ENCODE measurements at places on chromosomes 11 and 22.

- DNase-seq = peak; percentile 19
These were observed 781 bp downstream of the NECTIN1 start for GRCh38 chr11:119728211-119728626.

- peak; percentile 39 for DNase-seq
These were observed 1.7 kb upstream of the CALCA start for GRCh38 chr11:14973621-14974514.

DNA sequence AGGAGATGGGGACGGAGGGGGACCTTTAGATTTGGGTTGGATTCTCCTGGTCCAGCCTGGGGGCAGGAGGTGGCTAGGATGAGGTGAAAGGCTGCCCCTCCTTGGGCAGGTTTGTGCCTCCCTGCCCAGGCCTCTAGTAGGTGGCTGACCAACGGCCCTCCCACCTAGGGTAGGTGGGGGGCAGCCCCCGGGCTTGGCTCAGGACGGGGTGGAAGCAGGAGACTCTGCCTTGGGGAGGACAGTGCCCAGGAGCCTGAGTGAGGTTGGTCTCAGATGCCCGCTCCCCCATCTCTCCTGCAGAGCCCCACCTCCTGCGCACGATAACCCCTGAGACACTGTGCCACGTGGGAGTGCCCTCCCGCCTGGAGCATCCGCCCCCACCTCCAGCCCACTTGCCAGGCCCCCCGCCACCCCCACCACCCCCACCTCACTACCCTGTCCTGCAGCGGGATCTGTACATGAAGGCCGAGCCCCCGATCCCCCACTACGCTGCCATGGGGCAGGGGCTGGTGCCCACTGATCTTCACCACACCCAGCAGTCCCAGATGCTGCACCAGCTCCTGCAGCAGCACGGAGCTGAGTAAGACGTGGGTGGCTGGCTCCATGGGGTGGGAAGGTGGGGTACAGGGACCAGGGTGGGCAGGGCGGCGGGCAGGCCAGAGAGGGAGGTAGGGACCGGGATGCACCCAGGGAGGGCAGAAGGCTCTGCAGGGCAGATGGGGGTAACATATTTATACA lies 17.7 kb downstream of the MYRF start:
- no peak for DNase-seq

- DNase-seq = no peak
These were observed 21.0 kb downstream of the OR5M11 start for GRCh38 chr11:56522008-56522407.

GRCh38 chr22:38474003-38474607 lies 6.2 kb downstream of the KDELR3 start:
- DNase-seq = no peak

DNA sequence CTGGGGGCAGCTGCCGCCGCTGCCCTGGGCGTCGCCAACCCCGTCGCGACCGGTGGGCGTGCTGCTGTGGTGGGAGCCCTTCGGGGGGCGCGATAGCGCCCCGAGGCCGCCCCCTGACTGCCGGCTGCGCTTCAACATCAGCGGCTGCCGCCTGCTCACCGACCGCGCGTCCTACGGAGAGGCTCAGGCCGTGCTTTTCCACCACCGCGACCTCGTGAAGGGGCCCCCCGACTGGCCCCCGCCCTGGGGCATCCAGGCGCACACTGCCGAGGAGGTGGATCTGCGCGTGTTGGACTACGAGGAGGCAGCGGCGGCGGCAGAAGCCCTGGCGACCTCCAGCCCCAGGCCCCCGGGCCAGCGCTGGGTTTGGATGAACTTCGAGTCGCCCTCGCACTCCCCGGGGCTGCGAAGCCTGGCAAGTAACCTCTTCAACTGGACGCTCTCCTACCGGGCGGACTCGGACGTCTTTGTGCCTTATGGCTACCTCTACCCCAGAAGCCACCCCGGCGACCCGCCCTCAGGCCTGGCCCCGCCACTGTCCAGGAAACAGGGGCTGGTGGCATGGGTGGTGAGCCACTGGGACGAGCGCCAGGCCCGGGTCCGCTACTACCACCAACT lies 1.0 kb downstream of the FUT4 start:
- DNase-seq = no peak

GRCh38 chr11:57426929-57427726 lies at the start of gene SLC43A3:
Gene SLC43A3 (minus strand): TSS chr11:57427121. CDS start chr11:57426172, 949 bp downstream.
- peak; percentile 84 for DNase-seq

DNA sequence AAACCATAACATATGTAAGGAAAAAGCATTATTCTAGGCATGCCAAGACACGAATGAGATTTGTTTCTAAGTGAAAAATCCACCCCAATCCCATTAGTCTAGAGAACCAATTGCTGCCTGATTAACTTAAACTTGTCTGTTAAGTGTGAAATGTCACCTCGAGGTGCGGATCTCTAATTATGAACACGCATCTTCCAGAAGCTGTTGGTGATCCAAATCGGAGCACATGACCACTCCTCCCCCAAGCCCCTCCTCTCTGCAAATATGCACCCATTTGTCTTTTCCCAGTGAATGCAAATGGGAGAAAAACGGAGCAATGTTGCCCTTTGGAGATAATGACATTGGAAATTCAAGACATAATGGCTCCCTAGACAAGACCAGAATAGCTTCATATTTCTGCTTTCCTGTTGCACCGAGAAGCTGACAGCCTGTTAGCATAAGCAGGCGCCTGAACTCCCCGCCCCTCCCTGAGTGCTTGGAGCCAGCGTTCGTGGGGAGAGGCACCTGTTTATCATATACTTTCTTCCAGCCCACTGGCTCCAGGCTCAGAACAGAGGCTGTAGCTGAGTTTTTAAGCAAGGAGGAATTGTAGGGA lies 6.0 kb upstream of the FXYD6 start:
- no peak for DNase-seq

- no peak for DNase-seq
These were observed 18.1 kb downstream of the TRMU start for GRCh38 chr22:46353483-46354105.

DNA sequence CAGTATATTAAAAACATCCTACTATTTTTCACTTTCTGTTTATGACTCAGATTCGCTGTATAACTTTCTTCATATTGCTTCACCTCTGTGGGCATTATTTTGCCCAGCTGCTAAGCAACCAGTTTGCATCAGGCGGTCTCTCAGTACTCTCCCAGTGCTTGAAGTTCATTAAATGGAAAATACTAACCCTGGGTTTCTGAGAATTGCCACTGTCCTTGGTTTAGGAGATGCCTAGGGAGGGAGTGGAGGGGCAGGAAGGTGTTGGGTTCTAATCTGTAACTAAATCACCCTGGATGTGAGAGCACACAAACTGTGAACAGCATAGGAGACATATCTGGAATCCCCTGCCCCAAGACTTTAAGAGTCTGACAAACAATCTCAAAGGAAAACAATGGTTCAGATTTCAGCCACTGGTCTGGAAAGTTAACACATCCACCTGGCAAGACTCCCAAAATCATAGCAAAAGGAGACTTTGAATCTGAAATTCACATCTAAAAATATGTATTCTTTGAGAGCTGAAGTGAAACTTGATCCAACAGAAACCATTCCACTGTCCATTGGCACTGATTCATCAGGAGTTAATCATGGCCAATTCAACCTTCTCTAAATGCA lies 540.0 kb downstream of the SOX6 start:
- DNase-seq = no peak

- DNase-seq = no peak
These were observed 175.1 kb downstream of the LRRC4C start for GRCh38 chr11:41284354-41284753.

GRCh38 chr11:102560555-102561011 lies 30.0 kb upstream of the MMP7 start:
- DNase-seq = no peak

GRCh38 chr11:46888636-46889035 lies 29.7 kb downstream of the LRP4 start:
- DNase-seq = no peak

DNA sequence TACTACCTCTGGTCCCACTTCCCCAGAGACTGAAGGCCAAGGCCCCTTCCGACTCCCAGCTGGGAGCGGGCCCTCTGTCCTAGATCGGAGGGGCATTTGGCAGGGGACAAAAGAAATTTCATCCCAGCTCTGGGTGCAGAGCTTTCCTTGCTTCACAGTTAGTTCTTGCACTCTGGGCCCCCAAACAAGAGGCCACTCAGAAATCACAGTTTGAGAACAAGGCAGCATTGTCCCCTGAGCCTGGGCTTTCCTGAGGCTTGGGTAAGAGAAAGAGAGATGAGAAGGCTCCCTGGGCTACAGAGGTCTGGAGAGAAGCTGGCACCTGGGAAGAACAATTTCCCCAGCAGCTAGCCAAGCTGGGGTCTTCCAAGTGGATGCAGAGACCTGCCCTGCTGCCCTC lies 71.8 kb upstream of the NCAM1 start:
- no peak for DNase-seq

GRCh38 chr22:19687561-19688300 lies 26.6 kb upstream of the SEPTIN5 start:
- no peak for DNase-seq

- DNase-seq = no peak
These were observed 95.8 kb downstream of the TP53I11 start for GRCh38 chr11:44854741-44855492.

DNA sequence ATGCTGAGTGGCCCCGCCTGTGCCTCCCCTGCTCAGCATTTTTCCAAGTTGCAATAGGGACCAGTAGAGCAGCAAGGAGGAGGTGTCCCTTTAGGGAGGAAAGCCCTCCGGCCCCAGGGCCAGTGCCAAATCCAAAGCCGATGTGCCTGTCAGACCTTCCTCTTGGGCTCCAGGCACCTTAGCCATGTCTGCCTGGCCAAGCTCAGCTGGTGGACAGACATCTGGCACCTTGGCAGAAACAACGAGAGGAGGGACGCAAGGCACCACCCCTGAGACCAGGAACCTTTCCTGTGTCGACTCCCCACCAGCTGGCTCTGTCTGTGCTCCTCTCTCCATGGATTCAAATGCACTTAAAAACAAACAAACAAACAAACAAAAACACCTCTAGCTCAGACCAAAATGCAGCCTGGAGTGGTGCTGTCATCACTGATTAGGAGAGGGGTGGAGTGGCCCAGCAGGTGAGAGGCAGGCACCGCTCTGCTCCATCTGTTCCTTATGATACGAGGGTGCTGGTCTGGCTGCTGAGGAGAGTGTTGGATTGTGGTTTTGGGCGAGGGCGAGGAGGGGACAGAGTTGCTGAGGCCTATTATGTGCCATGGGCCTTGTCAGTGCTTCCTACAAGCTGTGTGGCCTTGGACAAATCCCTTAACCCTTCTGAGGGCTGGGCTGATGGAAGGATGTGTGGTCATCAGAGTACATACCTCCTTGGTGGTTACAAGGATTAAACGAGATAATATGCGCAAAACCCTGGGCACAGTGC lies 46.2 kb downstream of the TP53I11 start:
- no peak for DNase-seq
